Femur (tissue), 1 donor: ENCODE measurements at places on chromosomes 13 and 19.

- no peak for DNase-seq
Observed at GRCh38 chr13:24282256-24282655, 27.1 kb upstream of the C1QTNF9 start.

GRCh38 chr19:35013820-35014754, 14.0 kb downstream of the GRAMD1A start:
- DNase-seq, result no peak

DNA sequence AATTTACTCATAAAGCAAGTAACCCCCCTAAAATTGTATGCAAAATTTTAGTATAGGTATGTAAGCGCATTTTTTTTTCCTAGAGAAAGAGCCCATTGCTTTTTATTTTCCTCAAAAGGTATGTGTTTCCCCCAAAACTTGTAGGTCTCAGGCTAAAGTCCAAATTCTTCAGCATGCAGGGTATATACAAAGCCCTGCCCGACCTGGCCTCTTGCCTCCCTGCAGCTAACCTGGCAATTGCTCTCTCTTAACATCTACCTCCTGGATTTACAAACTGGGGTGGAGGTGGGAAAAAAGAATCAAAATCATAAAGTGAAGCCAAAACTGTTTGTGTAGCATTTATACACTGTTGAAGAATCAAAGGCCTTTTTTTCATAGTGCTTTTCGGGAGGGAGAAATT, 107.8 kb downstream of the KCNRG start:
- DNase-seq, result no peak

DNA sequence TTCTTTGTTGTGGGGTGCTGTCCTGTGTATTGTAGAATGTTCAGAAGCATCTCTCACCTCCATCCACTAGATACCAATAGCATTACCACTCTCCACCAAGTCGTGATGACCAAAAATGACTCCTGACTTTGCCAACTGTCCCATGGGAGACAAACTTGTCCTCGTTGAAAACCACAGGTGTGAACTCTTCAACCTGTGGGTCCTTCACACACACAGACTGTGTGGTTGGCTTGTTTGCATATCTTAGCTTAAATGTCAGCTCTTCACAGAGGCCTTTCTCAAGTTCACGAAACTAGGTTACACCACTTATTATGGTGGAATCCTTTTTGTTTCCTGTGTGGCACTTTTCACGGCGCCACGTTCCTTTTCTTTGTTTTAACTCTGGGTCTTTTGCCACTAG, 6.8 kb downstream of the GPC5 start:
- DNase-seq, result no peak

GRCh38 chr13:75175575-75175974, 306.4 kb downstream of the TBC1D4 start:
- DNase-seq, result no peak

DNA sequence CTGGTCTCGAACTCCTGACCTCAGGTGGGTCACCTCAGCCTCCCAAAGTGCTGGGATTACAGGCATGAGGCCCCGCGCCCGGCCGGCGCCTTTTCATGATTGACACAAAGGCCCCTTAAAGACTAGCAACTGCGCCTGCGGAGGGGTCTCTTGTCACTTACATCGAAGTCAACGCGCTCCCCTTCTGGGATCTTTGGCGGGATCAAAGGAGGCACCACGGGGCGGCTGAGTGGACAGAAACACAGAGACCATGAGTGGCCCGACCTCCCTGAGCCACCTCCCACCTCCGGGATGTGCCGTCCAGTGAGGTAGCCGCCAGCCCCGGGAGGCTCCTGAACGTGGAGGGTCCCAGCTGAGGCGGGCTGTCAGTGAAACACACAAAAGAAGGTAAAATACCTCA, 7.3 kb downstream of the TNNT1 start:
- no peak for DNase-seq

DNA sequence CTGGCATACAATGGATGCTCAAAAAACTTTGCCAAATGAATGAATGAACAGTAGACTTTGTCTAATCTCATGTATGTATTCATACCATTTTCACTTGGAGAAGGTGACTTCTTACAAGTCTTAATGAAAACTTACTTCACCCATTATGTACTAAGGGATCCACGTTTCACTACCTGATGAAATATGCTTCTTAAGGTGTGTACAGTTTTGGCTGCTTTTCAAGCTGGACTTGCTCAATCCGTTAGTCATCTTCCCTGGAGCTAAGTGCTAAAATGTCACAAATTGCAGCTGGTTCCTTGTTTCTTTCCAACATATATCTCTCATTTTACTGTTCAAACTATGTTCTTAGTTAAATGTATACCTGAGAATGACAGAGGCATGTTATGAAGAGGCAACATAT, 4.2 kb upstream of the CCNA1 start:
- no peak for DNase-seq

GRCh38 chr13:76882431-76882830, 3.8 kb downstream of the KCTD12 start:
- DNase-seq, result peak; percentile 39

- DNase-seq, result no peak
Observed at GRCh38 chr13:110498327-110498726, 63.2 kb downstream of the RAB20 start.

- DNase-seq, result no peak
Observed at GRCh38 chr13:34346626-34347025, 528.7 kb downstream of the RFC3 start.

DNA sequence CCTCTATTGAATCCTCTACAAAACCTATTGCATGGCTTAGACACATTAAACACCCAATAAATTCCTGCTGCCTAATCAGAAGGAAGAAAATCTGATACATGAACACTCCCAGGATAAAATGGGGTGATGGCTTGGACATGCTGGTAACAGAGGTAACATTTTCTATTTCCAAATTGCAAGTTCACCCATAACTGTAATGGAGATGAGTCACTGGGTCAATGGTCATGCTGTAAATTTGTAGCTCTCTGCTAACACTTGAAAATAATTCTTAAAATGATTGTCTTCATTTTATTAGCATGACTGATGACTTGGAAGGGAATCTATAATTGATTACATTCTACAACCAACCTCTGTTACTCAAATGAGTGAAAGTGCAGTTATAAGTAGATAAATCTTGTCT, 434.1 kb downstream of the FGF14 start:
- DNase-seq, result no peak

DNA sequence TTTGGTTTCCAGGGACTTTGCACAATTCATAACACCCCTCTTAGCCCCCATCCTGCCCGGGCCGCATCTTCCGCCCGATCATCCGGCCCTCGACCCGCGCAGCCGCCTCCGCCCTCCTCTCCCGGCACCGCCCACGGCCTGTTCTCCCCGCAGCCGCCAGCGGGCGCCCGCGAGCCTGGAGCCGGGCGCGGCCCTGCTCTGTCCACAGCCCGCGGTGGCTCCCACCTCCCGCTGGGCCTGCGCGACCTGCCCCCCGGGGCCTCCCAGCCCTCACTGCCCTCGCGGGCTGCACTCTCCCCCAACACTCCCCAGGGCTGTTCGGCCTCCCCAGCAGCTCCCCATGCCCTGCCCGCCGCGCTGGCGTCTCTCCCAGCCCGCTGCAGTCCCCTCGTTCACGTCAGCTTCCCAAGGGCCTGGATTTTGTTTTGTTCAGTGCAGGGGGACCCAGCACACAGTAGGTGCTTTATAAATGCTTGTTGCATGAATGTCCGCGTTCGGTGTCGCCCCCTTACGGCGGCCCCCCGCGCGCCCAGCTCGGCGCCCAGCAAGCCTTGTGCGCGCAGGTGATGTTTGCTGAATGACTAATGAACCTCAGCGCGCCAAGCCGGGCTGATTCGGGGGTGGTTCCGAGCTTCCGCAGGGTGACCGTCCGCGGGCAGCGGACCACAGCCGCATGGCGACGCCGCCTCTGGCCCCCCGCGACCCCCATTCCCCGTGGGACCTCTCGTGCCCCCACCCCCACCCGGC, 4.6 kb upstream of the APC2 start:
- DNase-seq, result peak; percentile 77

- no peak for DNase-seq
Observed at GRCh38 chr19:48284896-48285295, 15.0 kb downstream of the ZNF114 start.
